Stimulated activated CD8-positive, alpha-beta memory T cell treated with anti-CD3 and anti-CD28 coated beads, Interleukin-4, amount 100 ng/mL, for 4 hours (primary cell): ENCODE measurements at places on chromosomes 2 and 18.

- DNase-seq, result no peak
These were observed 345.5 kb upstream of the CWC22 start for GRCh38 chr2:180352620-180353019.

- no peak for DNase-seq
These were observed 120.0 kb upstream of the SIX3 start for GRCh38 chr2:44821500-44821899.

- DNase-seq, result no peak
These were observed 5.8 kb downstream of the TSHZ1 start for GRCh38 chr18:75216212-75216910.

- DNase-seq, result no peak
These were observed 262.8 kb downstream of the ZEB2 start for GRCh38 chr2:144256996-144257707.

GRCh38 chr2:177651833-177652232, 259.3 kb downstream of the AGPS start:
- DNase-seq, result no peak

DNA sequence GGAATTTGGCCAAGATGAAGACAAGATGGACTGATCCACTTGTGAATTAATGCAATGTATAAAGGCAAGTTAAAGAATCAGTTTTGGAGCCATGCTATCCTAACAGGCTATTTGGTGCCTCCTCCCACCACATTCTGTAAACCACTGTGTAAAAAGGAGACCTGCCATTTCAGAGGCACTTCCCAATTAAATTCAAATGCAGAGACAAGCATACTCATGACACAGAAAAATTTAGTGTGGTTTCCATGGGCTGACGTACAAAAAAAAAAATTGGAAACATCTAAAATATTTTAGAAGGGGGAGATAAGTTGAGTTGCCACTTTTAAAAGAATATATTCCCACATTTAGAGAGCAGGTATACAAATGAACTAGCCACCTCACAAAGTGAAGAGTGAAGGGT, 112.1 kb downstream of the TCF4 start:
- no peak for DNase-seq

GRCh38 chr2:120344976-120345581, 857 bp upstream of the INHBB start:
- no peak for DNase-seq

DNA sequence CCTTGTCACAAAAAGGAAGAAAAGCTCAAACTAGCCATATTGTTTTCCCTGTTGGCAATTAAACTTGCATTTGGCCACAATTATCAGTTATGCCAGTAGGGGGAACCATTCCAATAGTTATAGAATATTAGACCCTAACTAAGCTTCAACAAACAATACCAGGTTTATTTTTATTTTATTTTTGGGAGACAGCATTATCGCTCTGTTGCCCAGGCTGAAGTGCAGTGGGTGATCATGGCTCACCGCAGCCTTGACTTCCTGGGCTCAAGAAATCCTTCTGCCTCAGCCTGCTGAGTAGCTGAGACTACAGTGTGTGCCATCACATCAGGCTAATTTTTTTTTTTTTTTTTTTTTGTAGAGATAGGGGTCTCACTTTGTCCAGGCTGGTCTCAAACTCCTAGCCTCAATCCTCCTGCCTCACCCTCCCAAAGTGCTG, 102.1 kb downstream of the ATAD2B start:
- no peak for DNase-seq

DNA sequence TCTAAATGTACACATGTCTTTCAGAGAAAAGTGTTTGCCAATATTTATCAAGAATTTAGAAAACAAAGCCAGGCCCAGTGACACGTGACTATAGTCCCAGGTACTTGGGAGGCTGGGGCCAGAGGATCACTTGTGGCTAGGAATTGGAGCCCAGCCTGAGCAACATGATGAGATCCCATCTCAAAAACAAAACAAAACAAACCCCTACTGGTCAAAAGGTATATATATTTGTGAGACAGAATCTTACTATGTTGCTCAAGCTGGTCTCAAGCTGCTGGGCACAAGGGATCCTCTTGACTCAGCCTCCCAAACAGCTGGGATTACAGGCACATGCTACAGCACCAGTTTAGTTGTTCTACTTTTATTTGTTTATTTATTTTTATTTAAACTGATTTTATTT, 79.2 kb downstream of the ZDBF2 start:
- DNase-seq, result no peak

GRCh38 chr2:111149882-111150455, 29.3 kb downstream of the BCL2L11 start:
- DNase-seq, result no peak

DNA sequence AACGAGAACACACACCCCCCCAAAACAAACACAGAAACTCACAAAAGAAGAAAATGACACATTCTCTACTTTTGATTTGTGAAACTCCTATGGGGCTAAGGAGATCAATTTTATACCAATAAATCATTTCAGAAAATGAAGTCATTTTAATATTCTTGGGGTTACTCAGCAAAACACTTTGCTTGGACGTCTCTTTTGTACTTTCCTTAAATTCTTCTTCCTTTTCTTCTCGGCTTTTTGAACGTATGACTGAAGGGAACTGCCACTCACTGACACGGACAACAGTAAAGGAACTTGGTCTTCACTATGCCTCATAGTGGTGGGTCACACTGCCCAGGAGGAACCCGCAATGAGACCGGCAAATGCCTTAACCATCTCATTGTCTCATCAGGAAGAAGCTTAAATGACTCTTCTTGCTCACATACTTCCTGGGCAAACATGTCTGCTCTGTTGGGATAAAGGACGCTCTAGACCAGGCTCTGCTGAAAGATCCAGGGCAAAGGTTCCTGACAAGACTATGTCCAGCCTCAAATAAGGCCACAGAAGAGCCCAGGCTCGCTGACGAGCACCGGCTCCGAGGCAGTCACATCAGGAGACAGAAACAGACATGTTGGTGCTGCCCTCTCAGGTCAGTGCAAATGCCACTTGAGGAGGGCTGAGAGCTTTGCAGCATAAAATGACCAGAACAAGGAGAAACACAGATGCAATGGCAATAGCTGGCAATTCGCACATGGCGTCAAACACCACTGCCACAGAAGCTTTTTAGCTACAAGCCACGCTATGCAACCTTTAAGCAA, 205.5 kb downstream of the TGIF1 start:
- DNase-seq, result no peak

DNA sequence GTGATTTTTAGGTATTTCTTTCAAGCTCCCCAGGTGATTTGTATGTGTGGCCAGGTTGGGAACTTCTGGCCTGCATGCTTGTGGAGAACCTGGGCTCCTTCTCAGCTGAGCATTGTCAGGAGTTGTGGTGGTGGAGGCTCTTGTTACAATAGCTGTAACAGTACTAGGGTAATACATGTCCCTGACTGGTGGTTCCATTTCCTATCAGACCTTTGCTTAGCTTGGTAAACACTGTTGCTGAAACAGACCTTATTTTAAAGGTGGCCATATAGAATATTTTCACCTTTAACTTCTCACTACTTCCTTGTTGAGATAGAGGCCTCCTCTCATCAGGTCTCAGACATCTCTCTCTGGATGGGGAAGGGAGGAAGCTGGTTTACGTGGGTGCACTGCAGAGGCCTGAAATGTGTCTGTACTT, 79.2 kb downstream of the SETBP1 start:
- DNase-seq, result no peak

DNA sequence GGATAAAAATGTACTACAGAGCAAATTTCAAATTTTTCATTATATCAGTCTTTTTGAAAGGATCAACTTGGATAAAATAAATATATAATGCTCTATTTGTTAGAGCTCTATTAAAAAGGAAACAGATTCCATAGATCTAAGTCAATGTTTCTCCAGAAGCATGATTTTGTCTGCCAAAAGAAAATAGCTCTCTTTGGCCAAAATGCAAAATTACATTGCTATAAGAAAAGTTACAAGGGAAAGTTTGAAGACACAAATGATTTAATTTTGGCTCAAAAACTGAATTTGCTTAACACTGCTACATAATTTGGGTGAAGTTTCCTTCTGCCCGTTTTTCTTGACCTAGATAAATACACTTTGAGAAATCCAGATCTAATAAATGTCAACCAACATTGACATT, 15.7 kb downstream of the C2orf69 start:
- no peak for DNase-seq

GRCh38 chr2:238573065-238573778, 146.5 kb downstream of the ASB1 start:
- DNase-seq, result no peak

- no peak for DNase-seq
These were observed 583.4 kb downstream of the ZEB2 start for GRCh38 chr2:143936538-143936847.

DNA sequence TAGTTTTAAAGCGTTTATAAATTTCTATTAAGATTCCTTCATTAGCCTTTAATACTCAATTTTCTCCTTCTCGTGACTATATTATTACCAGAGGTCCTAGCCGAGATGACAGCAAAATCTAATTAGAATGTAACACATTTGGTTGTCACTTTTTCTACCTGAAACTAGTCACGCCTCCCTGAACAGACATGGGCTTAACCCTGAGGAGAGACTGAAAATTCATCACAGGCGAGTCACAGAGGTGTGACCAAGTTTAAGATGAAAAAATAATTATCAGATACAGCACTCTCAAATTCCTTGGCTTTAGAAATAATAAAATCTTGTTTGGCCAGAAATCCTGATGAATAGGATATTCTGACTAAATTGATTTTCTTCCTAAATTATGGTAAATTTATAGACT, 834.4 kb upstream of the SLC39A10 start:
- DNase-seq, result no peak

DNA sequence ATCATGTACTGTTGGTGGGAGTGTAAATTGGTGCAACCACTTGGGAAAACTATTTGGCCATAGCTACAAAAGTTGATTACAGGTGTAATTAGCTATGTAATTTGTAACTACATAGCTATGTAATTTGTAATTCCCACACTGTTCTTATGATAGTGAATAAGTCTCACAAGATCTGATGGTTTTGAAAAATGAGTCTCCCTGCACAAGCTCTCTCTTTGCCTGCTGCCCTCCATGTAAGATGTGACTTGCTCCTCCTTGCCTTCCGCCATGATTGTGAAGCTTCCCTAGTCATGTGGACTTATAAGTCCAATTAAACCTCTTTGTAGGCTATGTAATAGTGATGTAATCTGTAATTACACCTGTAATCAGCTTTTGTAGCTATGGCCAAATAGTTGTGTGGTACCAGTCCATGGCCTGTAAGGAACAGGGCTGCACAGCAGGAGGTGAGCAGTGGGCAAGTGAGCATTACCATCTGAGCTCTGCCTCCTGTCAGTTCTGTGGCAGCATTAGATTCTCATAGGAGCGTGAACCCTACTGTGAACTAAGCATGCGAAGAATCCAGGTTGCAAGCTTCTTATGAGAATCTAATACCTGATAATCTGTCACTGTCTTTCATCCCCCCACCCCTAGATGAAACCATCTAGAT, 133.7 kb upstream of the COPS8 start:
- no peak for DNase-seq
